ENCODE measurements at places on chromosomes 16 and 17. TPM values are rescaled to one million over a fixed set of nuclear protein-coding genes. Genes with fewer than 3 reads are reported as not detected.

- no peaks in the 10 kb centered on the region for H3K27me3 ChIP-seq
- DNase-seq = peak; percentile 33
- no peak overlapping the region for H3K27ac ChIP-seq
- H3K4me3 ChIP-seq = no peak overlapping the region
These were observed 6.4 kb downstream of the DRC7 start for GRCh38 chr16:57700781-57701551.

DNA sequence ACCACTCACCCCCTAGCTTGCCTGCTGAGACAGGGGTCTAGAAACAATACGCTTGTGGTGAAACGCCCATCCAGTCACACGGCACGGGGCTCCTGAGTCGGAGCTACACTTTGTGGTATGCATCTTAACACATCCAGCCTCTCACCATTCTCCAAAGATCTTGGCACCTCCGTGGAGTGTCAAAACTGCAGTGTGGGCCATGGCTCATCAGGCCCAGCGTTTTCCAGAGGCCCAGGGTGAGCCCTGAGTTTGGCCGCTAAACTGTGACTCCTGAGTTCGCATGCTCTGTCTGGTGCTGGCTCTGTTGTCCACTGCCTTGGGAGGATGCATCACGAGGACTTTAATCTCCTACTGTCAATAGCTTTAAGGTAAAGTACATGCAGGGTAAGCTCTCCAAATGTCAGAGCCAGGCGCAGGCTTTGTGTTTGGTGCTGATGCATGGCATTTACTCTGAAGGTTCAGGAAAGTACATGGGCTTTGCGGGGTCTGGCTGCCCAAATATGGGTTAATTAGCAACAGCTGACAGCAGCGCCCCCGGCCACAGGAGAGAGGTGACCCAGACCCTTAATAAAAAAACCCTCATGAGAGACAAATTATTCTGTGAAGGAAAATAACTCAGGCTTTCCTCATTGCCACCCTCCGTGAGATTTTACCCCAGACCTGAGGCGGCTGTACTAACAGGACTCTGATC, 118.4 kb downstream of the CCDC182 start:
- peaks cover 5% of the 10 kb centered on the region for H3K4me1 ChIP-seq
- no peaks in the 10 kb centered on the region for H3K36me3 ChIP-seq
- H3K27ac ChIP-seq = no peak overlapping the region
- no peaks in the 10 kb centered on the region for H3K27me3 ChIP-seq
- H3K4me3 ChIP-seq = no peak overlapping the region
- no peak for DNase-seq

- H3K27me3 ChIP-seq = peaks cover 82% of the 10 kb centered on the region
- H3K4me3 ChIP-seq = peak overlapping the region; percentile 29
- no peak overlapping the region for H3K27ac ChIP-seq
These were observed 115.5 kb upstream of the SMURF2 start for GRCh38 chr17:64777415-64778239.

DNA sequence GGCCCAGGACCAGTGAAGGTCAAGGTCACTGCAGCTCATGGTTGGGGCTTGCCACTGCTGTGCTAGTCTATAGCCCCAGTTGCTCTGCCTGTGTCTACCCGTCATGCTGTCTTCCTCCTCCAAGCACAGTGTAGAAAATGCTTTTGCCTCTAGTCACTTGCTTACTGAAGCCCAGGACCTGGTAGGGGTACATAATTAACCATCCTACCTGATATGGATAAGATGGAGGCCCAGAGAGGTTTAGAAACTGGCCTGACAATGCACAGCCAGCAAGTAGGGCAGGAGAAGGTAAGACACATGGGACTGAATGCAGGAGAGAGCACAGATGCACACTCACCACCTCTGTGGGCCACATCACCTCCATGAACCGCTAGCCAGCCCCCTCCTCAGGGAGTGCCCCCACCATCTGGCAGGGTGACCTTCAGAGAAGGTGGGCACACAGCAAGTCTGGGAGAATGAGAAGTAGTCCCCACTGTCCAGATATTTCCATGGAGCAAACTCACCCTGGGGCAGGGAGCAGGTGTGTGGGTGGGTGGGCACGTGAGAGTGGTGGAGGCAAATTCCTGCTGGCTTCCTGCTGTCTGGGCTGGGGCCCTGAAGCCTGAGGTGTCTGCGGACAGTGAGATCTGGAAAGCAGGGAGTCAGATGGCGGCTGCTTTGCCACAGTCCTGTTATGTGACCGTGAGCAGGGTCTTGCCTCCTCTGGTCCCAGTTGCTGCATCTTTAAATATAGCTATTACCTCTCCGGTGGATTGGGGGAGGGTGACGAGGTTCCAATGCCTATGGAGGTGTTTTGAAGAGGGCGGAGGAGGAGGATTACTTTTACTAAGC, 1.0 kb downstream of the CX3CL1 start:
- H3K4me1 ChIP-seq = peaks cover 28% of the 10 kb centered on the region
- H3K36me3 ChIP-seq = no peaks in the 10 kb centered on the region

NETO2 gene
- 32.0 TPM for total RNA-seq

Data from neural progenitor cell (in vitro differentiated cells).